ENCODE measurements at places on chromosomes 4 and X. TPM values are rescaled to one million over a fixed set of nuclear protein-coding genes. Genes with fewer than 3 reads are reported as not detected.

The SLC2A9 gene
- 4.1 TPM for total RNA-seq

The AMTN gene
- not detected for total RNA-seq

The PDGFC gene
- 22.8 TPM for total RNA-seq

The STK32B gene
- total RNA-seq, result 0.52 TPM

The DBET gene
- total RNA-seq, result not detected

The XPNPEP2 gene
- 1.3 TPM for total RNA-seq

The DCLK2 gene
- total RNA-seq, result 1.8 TPM

The SSX2B gene
- total RNA-seq, result not detected

The HSFX1 gene
- 0.88 TPM for total RNA-seq

The ARX gene
- total RNA-seq, result not detected

The FSTL5 gene
- 0.13 TPM for total RNA-seq

The CLTRN gene
- total RNA-seq, result 0.32 TPM

The CNKSR2 gene
- total RNA-seq, result 1.0 TPM

The SEPSECS gene
- total RNA-seq, result 4.5 TPM
